Ureter (tissue), 1 donor: ENCODE measurements at places on chromosomes 3 and 15.

DNA sequence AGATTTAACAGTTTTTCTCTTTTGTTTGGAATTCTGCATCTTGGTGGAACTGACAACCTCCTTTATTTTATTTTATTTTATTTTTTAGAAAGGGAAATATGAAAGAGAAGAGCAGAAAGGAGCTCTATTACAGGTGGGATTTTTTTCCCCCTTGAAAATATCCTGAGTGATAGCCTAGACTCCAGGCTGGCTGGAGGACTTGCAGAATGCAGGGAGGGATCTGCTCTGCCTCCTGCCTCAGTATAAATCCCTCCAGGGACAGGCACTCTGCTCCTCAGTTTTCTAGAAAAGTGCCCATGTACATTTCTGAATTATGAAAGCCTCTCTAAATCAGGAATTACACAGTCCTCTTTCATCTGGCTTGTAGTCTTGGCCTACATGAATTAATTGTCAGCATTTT lies 173.7 kb downstream of the TMEM108 start:
- DNase-seq, result no peak

- DNase-seq, result no peak
Observed at GRCh38 chr3:181279239-181279565, 289.7 kb upstream of the DNAJC19 start.

DNA sequence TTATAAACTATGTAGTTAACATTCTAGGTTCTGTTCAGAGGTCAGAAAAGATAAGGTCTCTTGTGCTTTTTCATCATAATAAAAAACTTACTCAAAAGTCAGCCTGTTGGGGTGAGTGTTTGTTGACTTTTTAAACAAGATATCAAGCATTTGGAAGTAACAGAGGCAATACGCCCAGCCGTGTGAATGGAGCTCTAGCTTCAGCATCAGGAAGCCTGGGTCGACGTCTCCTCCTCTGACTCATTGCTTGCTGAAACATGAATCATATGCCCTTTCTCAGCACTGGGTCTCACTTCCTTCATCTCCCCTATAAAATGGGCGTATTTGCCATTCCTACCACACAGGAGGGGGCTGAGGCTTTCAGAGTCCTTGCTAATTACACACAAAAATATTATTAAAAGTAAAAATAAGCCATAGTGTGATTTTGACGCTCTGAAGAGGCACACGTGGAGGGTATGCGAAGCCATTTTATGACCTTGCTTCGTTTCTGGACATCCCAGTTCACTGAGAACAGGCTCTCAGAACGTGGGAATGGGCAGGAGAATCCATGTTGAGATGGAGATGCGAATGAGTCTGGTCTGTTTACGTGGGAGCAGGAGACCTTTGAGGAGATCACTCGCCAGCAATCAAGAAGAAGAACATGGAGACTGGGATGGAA lies 220.8 kb upstream of the TPRG1 start:
- peak; percentile 90 for DNase-seq

DNA sequence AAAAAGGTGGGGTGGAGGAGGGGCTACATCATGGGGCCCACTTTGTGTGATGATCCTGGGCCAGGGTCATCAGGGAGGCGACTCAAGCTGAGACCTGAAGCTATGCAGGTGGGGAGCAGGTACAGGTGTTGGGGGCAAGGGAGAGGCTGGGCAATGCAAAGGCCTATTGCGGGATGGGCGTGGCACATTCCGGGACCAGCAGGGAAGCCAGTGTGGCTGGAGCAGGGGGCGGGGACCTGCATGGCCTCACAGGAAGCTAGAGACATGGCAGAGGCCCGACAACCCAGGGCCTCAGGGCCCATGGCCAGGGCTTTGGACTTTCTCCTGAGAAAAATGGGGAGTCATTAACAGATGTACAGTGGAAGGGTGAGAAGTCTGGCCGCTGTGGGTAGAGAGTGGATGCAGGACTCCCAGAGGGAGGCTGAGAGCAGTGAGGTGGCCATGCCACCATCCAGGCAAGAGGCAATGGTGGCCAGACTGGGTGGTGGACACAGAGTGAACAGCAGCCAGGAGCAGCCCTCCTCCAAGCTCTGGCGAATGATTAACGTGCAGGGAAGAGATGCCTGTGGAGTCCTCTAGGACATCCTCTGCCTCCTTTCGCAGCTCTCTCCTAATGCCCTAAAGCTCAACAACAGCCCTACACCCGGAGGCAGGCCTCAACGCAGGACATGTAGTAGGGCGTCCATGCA lies 122.6 kb upstream of the ATP2B2 start:
- no peak for DNase-seq

GRCh38 chr3:32117320-32117719 lies 10.9 kb downstream of the GPD1L start:
- no peak for DNase-seq

GRCh38 chr3:69879051-69879450 lies 120.5 kb upstream of the SAMMSON start:
- DNase-seq, result no peak

DNA sequence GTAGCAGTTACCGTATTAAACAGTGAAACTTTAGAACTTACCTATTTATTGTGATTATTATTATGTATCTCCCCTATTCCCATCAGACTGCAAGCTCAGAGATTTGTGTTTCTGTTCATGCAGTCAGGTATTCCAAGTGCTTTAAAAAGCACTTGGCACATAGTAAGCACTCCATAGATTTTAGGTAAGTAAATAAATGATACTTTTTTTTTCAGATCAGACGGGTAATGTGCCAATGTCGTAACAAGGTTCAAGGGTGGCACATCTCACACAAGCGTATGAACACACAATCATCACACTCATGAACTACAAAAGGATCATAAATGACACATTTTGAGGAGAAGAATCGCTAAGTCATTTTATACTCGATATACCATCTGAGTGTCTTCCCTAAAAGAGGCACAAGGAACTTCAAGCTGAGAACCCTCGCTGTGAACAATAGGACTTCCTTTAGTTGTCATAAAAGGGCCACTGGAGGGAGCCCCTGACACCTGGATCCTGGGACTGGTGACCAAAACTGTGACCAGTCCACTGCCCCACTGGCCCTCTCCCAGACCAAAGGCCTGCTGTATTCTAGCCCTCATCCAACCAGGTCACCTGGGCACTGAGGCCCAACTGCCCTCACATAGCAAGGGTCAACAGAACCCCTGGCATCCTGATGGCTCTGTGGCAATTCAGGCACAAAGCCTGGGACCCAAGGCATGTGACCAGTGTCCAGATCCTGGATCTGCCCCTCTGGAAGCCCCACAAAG lies 32.1 kb downstream of the KIF9 start:
- no peak for DNase-seq

DNA sequence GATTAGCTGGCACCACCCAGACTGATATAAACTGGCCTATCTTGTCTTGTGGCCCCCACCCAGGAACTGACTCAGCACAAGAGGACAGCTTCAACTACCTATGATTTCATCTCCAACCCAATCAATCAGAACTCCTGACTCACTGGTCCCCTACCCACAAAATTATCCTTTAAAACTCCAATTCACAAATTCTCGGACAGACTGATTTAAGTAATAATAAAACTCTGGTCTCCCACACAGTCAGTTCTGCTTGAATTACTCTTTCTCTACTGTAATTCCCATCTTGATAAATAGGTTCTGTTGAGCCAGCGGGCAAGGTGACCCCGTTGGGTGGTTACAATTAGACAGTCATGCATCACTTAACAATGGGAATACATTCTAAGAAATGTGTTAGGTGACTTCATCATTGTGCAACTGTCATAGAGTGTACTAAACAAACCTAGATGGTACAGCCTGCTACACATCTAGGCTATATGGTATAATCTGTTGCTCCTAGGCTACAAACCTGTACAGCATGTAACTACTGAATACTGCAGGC lies 48.1 kb upstream of the MAP4 start:
- DNase-seq, result no peak

- DNase-seq, result no peak
Observed at GRCh38 chr3:182052332-182052731, 340.6 kb downstream of the SOX2 start.

- DNase-seq, result no peak
Observed at GRCh38 chr15:36912311-36912712, 188.0 kb downstream of the MEIS2 start.

- peak; percentile 31 for DNase-seq
Observed at GRCh38 chr3:39104961-39105686, 2.3 kb downstream of the GORASP1 start.

GRCh38 chr3:10093678-10094077 lies 14.4 kb downstream of the FANCD2OS start:
- no peak for DNase-seq

- DNase-seq, result no peak
Observed at GRCh38 chr15:54990793-54991192, 205.9 kb downstream of the RSL24D1 start.

- peak; percentile 52 for DNase-seq
Observed at GRCh38 chr15:88450125-88450798, 16.9 kb downstream of the MRPL46 start.

GRCh38 chr15:38670128-38671005 lies 105.8 kb upstream of the RASGRP1 start:
- no peak for DNase-seq

- DNase-seq, result no peak
Observed at GRCh38 chr3:14204515-14205284, 26.1 kb downstream of the LSM3 start.
